ENCODE measurements at places on chromosomes 1 and 21.

DNA sequence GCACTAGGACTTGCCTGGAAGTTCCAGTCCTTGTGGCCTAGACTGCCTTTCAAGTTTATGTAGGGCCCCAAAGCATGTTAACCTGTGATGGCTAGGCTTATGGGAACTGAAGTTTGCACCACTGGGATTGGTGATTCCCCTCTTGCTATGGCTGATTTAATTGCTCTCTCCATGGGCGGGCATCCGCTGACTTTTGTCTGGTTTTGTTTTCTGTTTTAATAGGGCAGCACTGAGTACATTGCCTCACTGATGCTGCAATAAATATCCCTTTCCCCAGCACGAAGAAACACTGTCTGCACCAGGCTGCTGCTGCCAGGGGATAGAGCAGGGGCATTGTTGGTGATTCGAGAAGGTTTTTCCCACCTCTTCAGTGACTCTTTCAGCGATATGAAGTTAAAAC is 73.3 kb upstream of the PDE4B start:
- DNase-seq = no peak

DNA sequence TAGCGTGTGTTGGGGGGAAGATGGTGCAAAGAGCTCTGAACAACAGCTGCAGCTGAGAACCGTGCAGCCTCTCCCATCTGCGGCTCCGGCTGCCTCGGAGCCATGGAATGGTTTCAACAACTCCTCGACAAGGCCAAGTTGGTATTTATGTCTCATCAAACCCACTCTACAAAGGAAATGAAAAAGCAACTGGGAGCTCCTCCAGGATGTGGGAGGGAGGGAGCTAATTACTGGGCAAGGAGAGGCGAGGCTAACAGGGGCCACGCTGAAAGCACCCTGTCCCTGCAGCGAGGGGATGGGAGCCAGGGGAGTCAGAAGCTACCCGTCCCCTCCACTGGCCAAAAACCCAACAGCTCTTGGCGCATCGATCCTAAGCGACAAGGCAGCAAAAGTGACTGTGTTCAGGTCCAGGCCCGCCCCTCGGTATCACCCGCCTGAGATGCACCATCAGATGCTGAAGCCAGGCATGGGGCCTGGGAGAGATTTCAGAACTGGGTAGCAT is 63.1 kb downstream of the ACOT7 start:
- DNase-seq = no peak

DNA sequence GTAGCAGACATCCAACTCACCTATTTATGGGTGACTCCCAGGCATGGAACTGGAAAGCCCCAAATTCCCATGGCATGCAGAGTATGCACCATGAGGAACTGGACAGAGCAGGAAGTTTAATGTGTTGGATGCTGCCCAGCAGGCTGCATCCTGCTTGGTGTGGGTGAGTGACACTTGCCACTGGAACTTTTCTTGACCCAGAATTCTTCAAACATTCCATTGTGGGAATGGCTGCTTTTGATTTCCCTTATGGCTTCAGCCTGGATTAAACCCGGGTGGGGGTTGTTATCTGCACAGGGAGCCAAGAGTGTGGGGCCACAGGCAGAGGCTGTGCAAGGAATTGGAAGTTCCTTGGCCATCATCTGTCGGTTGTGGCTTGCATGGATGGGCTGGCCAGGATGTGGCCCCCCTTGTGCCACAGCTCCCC is 26.9 kb upstream of the BACE2 start:
- no peak for DNase-seq

DNA sequence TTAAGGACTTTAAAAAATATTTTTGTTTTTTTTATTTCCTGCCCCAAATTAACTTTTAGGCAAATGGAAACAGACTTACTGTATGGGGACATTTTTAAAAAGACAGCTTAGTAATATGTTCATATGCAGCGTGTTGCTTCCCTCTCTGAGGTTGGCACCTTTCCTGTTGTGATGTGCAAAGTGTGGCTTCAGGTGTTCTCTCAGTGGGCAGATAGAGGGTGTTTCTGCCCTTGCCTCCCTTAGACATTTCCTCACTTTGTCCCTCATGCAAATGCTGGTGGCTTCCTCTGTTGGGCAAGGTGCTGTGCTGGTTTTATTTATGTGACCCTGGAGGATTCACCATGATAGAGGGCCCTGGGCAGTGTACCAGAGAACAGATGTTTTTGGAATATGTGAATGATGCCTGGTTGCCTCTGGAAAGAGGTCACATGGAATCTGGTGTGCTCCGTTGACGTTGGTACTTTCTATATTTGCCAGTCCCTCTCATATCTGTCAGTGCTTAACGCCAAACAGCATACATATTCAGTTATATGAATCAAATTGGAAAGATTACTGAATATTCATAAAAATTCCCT is 123.5 kb downstream of the PATJ start:
- DNase-seq = no peak

DNA sequence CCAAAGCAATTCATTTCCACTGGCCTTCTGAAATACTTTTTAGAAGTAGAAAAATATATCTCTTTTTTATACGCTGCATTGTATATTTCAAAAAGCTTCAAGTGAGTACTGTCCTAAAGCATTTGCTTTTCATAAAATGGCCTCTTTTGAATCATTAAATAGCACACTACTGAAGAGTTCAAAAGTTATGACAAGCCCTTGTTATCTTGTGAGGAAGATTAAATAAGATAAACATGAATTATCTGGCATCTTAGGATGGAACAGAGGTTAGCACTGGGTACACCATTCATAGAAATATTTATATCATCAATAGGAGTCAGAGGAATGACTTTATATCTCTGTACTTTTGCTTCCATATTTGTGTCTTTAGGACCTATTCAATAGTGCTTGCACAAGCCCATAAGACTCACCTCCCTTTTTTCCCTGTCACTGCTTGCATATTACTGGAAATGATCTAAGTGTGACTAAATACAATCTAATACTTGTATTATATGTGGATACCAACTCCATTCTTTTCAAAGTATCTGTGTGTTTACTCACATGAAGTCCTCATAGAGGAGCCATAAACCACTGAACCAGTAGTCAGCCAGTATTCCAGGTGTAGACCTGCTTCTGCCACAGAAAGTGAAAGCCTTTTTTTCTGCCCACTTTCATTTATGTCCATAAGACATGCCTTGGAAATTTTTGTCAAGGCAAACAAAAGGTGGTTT is 274.2 kb upstream of the C1orf105 start:
- DNase-seq = no peak

DNA sequence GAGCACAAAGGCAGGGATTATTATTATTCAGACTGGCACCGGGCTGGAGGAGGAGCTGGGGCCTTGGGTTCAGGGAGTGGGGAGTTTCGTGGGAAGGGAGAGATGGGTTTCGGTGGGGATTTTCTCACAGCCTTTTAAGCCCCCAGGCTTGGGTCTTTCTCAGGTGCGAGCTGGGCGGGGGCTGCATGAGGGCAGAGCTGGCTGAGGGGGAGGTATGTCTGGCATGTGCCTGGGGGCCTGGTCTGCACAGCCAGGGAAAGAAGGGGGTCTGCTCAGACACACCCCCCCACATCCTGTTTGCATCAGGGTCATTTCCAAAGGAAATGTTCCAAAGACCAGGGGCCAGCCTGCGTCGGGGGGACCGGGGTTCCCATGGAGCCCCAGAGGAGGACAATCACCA is 21.6 kb downstream of the GRHL3 start:
- DNase-seq = no peak

GRCh38 chr1:54809496-54810074 is 8.5 kb upstream of the TTC22 start:
- DNase-seq = no peak

DNA sequence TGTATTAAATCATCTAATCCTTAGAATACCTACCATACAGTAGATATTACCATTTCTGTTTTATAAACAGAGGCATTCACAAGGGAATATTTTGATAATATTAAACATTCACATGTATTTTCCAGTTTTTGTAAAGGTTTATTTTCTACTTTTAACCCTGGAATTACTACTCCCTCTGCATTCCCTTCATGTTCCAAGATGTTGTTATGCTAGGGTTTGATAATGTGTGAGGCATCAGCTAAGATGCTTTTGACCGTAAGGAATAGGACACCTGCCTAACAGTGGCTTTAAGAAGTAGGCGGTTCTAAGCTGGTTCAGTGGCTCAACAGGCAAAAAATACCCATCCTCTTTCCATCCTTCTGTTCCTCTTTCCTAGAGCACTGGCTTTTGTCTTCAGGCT is 131.9 kb upstream of the USP24 start:
- DNase-seq = no peak

DNA sequence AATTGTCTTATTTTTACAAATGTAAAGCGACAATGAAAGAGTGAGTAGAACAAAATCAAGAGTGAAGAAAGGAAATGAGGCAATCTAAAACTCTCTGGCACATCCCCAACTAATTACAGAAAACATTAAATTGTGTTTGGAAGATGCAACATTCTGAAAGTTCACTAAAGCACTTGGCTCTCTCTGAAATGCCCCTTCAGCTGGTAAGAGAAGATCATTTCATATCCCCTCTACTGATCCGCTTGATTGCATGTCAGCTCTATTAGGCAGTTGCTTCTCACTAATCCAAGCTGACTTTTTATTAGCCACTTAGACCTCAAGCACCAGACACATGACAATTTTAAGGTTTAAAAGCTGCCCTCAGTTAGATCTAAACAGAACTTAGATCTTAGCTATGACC is 262.8 kb upstream of the PRMT6 start:
- no peak for DNase-seq

- no peak for DNase-seq
These were observed 200.2 kb downstream of the SDCCAG8 start for GRCh38 chr1:243455760-243456651.

DNA sequence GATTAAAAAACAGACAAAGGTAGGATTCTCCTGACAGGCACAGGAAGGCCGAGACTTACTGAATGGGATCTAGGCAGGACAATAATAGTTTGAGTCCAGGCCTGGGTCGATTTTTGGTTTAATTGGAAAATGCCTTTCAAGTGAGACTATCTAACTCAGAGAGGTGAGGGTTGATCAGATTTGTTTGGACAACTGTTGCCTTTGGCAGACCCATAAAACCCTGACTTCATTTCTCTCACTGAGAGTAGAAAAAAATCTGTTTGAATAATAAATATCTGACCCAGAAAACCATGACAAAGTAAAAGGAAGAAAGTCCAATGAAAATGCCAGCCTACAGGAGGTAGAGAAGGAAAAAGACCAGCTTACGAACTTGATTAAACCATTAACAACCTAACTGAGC is 12.3 kb upstream of the SLC30A10 start:
- DNase-seq = no peak

- no peak for DNase-seq
These were observed 2.1 kb upstream of the OTUD7B start for GRCh38 chr1:150012611-150013010.

- no peak for DNase-seq
These were observed 121.6 kb downstream of the PTBP2 start for GRCh38 chr1:96843196-96843595.

- no peak for DNase-seq
These were observed 1.2 kb downstream of the ZFP69 start for GRCh38 chr1:40478276-40478675.

- no peak for DNase-seq
These were observed 175.9 kb downstream of the PAPPA2 start for GRCh38 chr1:176638713-176639526.

DNA sequence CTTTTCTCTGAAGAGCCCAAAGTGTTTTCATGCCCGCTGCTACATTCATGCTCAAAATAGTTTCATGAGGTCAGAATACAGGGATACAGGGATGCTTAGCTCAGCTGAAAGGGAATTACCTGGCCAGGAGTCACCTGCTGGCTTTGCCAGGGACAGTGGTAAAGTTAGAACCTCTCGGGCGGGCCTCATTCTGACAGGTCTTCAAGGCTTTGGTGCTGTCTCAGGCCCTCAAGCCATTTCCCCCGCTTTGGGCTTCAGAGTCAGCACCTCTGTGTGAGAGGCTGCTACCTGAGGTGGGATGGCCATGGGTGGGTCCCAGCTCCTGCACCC is 5.5 kb downstream of the RASSF5 start:
- DNase-seq = no peak

DNA sequence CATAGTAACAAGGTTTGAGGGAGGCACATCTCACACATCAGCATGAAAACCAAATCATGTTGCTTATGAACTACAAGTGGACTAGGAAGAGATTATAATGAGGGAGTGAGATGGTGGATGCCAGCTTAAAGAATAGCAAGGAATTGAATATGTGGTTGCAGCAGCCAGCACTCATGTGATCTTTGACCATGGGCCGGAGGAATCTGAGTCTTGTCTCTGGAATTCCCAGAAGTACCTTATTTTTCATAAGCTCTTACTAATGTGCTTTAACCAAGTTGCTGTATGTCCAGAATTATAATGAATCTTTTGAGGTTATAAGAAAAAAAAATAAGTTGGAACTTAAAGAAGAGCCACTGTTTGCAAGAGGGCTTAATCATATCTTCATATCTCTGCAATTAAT is 97.0 kb downstream of the DISP1 start:
- DNase-seq = no peak

DNA sequence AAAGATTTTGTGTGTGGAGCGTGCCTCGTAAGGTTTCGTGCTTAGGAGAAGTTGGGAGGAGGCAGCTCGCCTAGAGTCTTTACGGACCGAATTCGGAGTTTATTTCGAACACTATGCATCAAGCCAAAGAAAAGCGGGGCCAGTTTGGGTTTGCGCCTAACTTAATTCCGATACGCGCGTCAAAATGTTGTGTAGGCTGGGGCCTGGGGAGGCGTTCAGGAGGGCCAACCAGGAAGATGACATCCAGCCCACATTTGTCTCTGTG is 6.4 kb downstream of the FOXD2 start:
- no peak for DNase-seq

All from GM12891 (cell line).